A549 treated with CpdA at 1 μM for 4 hours (cell line): ENCODE measurements at places on chromosomes 3 and 15. TPM values are rescaled to one million over a fixed set of nuclear protein-coding genes. Genes with fewer than 3 reads are reported as not detected.

Gene UROC1
- not detected in 5 replicates for total RNA-seq

Gene SCAP
- total RNA-seq = 22.5 to 31.5 TPM (median 27.5 TPM) in 5 replicates

Gene RASL12
- 0.09 to 0.16 TPM (median 0.11 TPM) in 4 of 5 replicates, not detected in the other for total RNA-seq

Gene FAM227B
- total RNA-seq = 0.73 to 1.5 TPM (median 0.96 TPM) in 5 replicates

Gene MYLK
- total RNA-seq = 11.5 to 20.2 TPM (median 14.1 TPM) in 5 replicates

Gene PLSCR4
- 3.4 to 5.3 TPM (median 4.6 TPM) in 5 replicates for total RNA-seq

Gene CPNE9
- total RNA-seq = 0.13 to 0.41 TPM (median 0.23 TPM) in 4 of 5 replicates, not detected in the other

Gene B3GALNT1
- total RNA-seq = 0.08 to 0.16 TPM (median 0.09 TPM) in 3 of 5 replicates, not detected in the others

Gene SKIL
- 18.4 to 31.8 TPM (median 23.3 TPM) in 5 replicates for total RNA-seq

Gene KIF15
- total RNA-seq = 6.9 to 14.1 TPM (median 9.9 TPM) in 5 replicates

Gene PLA2G4E
- total RNA-seq = not detected in 5 replicates

Gene PSTPIP1
- total RNA-seq = not detected in 5 replicates

Gene LTF
- 0.07 TPM in 1 of 5 replicates, not detected in the others for total RNA-seq

Gene RBMS3
- total RNA-seq = 0.47 to 1.4 TPM (median 0.85 TPM) in 5 replicates

Gene SLC12A8
- 0.97 to 2.3 TPM (median 1.2 TPM) in 5 replicates for total RNA-seq

Gene PRKCD
- 16.7 to 21.2 TPM (median 20.4 TPM) in 5 replicates for total RNA-seq

Gene C2CD4A
- 0.02 to 0.05 TPM (median 0.04 TPM) in 4 of 5 replicates, not detected in the other for total RNA-seq

Gene GOLGA8S
- total RNA-seq = 0.10 to 0.20 TPM (median 0.15 TPM) in 5 replicates

Gene ITIH4
- 0.45 to 1.4 TPM (median 0.69 TPM) in 5 replicates for total RNA-seq
